ENCODE measurements at places on chromosomes 5 and 9.

DNA sequence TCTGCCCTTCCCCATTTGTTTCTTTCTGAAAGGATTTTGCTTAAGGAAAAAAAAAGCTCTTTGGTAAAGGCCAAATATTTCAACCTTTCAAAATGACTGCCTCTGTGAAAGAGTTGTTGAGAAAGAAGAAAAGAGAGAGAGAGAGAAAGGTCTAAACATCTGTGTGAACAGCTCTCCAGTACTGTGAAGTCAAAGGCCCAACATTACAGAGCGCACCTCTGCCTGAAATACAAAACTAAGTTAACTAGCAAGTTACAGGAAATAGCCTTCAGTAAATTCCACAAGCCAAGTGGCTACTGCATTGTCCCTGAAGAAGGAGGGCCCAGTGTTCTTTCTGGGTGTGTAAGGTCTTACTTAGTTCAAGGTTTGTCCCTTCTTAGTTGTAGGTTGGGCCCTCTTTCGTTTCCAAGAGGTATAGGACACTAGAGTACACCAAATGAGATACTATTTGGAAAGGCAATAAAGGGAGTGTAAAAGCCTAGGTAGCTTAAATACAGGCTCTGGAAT is 104.4 kb downstream of the THBS4 start:
- DNase-seq, result no peak

DNA sequence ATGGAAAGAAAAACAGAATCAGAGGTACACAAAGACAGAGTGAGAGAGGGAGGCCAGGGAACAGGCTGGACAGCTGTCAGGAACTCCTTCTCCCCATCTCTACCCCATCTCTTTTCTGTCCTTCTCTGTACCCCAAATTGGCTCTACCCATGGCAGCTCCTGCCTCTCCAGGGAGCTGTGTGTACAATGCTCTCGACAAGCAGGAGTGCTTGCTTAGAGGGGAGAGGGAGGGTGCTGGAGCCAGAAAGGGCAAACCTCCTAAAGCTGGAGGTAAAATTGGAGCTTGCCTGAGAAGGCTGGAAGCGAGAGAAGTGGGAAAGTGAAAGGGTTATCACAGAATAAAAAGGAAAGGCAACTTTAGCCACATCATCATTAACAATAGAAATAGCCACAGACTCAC is 6.4 kb downstream of the TPM2 start:
- no peak for DNase-seq

DNA sequence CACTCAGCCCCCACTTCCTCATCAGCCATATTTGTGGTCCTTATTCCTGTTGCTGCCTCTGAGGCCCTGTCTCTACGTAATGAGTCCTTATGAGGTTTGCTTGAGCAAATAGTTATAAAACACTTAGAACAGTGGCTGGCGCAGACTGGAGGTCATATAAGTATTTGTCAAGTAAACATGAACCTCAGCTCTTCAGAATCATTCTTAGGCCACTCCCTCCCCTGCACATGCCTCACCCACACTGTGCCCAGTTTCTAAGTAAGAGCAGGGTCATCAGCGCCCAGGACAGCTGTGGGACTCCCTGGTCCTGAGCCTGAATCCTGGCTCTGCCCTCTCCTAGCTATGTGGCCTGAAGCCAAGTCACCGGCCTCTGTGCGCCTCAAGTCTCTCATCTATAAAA is 4.0 kb downstream of the ST6GALNAC4 start:
- DNase-seq, result no peak

- no peak for DNase-seq
These were observed 26.5 kb downstream of the ABL1 start for GRCh38 chr9:130861372-130862180.

DNA sequence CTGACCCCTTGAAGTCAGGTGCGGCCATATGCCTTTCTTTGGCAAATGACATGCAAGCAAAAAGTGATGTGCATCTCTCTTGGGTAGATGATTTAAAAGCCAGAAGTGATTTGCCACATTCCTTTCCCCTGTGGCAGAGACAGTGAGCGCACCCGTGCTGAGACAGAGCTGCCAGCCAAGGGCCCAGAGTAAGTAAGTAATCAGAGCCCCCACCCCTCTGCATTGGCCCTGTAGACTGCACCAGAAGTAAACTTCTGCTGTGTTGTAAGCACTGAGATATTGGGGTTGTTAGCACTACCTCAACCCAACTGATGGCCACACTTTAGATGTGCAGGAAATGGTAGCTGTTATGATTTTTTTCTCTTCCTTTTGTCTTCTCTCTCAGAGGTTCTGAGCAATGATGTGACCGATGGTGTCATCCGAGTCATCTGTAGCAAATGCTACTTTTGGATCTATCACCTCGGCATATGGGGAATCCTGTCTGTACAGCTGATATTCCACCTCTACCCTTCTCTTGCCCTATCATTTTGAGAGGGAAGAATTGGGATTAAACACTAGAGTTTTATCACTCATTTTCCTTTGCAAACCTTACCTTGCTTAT is 58.0 kb downstream of the DOCK2 start:
- no peak for DNase-seq

DNA sequence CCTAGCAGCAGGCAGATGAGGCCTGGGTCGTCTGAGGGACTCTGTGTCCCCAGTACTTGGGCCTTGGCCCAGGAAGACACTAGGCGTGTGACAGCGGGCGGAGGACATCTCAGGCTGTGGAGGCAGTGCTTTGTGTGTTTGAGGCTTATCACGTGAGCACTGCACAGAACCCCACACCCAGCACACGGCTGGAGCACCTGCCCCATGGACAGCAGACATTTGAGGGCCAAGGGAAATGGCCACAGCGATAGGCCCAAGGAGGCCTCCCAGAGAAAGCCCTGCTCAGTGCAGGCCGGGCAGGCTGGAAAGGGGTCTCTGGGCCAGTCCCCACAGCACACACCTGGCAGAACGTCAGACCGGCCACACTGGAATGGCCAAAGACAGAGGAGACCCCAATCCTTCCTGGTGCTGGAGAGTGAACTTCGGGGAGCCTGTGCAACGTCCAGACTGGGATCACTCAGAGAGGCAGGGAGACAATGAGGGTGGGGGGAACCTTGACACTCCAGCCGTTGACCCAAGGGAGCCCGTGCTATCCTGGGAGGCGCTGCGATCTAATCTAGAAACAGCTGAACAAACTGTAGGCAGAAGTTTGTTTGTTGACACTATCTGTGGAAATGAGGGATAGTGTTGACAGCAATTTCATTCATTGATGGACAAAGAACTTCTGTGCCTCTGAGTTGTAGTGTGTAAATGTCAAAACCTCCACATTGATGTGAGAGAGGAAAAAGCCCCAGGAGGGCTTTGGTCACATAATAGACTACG is 19.6 kb upstream of the FLT4 start:
- DNase-seq, result no peak

GRCh38 chr5:360257-361027 is 38.9 kb downstream of the AHRR start:
- no peak for DNase-seq

DNA sequence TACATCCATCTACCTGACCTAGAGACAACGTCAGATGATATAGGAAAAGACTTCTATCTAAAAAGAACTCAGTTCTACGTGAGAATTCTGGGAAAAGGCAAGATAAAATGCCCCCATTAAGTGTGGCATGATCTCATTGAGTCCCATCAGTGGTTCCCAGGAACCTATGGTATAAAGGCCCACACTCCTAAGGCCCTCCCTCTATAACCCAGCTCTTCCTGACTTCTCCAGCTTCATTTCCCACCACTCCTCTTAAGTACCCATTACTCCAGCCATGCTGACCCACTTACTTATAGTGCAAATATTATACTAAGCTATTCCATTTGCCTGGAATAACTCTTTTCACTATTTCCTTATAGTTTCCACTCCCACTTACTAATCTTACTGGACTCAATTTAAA is 95.4 kb upstream of the NR5A1 start:
- DNase-seq, result no peak

DNA sequence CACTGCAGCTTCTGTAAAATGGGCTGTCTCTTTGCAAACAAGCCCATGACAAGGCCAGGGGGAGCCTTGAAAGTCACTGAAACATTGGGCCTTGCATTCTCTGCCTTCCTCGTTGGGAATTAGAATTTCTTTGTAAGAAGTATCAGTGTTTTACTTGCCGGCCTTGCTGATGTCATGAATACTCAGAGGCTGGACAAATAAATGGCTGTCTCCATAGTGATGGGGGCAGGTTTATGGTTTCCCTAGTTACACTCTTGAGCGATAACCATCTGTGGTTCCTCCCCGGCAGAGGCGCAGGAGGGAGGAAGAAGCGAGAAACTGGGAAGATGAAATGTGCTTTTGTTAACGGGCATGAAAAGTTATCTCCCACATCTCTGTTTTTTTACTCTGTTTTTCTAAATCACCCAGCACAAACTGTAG is 272.7 kb upstream of the PANK3 start:
- no peak for DNase-seq

DNA sequence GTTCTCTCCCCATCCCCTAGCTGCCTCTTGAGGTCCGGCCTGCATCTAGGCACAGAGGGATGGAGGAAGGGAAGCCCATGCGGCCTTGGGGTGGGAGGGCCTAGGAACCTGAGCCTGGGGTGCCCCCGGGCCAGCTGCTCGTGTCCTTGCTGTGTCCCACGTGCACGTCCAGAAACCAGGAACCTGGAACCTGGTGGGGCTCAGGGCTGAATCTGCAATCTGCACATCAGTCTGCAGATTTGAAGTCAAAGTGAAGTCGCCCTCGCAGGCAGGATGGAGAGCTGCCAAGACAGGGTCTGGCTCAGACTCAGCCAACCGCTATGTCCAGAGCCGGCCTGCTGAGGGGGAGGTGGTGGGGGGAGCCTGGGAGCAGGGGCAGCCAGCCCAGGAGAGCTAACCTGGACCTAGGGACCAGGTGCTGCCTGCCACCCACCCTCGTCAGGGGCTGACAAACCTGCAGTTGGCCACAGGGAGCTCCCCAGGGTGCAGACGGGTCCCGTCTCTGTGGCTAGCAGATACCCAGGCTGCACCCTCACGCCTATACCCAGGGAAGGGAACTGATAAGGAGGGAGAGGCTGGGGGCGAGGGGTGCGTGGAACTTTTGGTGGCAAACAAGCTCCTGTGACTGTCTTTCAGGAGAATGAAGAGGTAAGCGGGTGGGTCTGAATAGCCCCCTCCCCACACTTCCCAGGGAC is 103.5 kb upstream of the SIMC1 start:
- DNase-seq, result no peak

DNA sequence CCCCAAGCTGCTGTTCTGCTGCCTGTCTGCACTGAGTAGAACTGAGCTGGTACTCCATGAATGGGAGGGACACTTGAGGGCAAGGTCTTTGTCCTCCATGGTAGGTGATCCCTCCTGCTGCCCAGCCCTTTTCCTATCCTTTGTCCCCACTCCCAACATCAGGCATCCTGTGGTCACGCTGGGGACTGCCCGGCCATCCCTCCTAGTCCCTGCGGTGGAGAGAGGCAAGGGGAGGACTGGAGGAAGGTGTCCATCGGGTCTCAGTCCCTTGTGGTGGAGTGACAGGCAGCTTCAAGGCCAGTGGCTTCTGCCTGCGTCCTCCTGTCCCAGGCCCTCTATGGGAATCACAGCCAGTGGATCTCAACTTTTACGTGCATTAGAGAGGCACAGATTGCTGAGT is 25.9 kb downstream of the ROR2 start:
- DNase-seq, result no peak

DNA sequence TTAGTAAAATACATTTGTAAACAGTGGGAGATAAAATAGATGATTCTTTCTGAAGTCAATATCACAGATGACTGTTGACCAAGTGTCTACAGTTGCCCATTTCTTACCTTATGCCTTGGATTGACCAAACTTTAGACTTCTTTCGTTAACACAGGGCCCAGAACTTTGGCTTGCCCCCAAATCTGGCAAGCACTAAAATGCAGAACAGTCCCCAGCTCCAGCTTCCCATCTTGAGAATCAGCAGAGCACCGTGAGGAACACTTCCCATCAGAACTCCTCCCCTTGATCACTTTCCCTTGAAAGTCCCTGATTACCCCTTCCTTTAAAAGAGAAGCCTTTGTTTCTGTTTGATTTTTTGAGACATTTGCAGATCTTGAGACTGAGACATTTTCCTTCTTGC is 1039.9 kb downstream of the TLE1 start:
- DNase-seq, result no peak

GRCh38 chr5:80403782-80404181 is 4.1 kb upstream of the ZFYVE16 start:
- DNase-seq, result no peak

DNA sequence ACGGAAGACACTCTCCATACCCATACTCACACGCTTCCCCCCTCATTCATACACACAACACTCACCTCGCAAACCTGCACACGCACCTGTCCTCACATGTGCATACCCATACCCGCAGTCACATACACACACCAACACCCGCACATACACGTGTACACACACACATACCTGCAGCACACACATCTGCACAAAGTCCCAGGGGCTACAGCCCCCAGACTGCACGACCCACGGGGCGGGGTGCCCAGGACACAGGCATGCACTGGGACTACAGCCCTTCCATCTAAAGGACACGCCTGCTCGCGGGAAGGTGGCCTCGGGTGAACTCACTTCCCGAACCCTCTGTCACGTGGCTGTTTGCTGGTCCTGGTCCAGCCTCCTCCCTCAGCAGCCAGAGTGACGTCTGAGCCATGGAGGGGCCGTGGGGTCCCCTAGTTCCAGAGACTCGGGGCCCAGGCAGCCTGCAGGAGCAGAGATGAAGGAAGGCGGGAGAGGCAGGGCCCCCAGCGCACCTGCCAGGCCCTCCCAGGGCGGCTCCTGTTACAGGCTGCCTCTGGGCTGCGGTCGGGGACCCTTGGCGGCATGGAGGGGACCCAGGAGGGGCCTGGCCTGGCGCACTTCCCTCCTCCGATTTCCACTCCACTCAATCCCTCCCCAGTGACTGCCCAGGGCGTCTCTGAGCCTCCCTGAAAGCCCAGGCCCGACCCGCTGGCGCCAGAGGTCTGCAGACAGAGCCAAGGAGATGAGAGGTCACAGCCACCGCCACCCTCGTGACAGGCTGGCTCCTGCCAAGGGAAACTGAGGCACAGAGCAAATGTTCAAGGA is 8.1 kb downstream of the SLC12A7 start:
- DNase-seq, result no peak

GRCh38 chr5:95155888-95156287 is 129.0 kb downstream of the MCTP1 start:
- DNase-seq, result no peak

- DNase-seq, result no peak
These were observed 846 bp upstream of the TRAF1 start for GRCh38 chr9:120927269-120928014.

- DNase-seq, result no peak
These were observed 21.8 kb downstream of the ZBED3 start for GRCh38 chr5:77065256-77065655.

- no peak for DNase-seq
These were observed 10.5 kb upstream of the TRIM36 start for GRCh38 chr5:115180165-115180709.

- no peak for DNase-seq
These were observed 47.7 kb upstream of the MTAP start for GRCh38 chr9:21754741-21755140.

GRCh38 chr5:78419396-78419795 is 59.0 kb downstream of the SCAMP1 start:
- no peak for DNase-seq

GRCh38 chr5:2278825-2279456 is 396.2 kb upstream of the IRX4 start:
- DNase-seq, result no peak

Data from stimulated activated CD8-positive, alpha-beta memory T cell treated with anti-CD3 and anti-CD28 coated beads, Interleukin-4, amount 100 ng/mL, for 4 hours (primary cell).